Immature natural killer cell (primary cell): ENCODE measurements at places on chromosomes 5 and 9. TPM values are rescaled to one million over a fixed set of nuclear protein-coding genes. Genes with fewer than 3 reads are reported as not detected.

Gene PAPPA
- not detected for polyA plus RNA-seq

DNA sequence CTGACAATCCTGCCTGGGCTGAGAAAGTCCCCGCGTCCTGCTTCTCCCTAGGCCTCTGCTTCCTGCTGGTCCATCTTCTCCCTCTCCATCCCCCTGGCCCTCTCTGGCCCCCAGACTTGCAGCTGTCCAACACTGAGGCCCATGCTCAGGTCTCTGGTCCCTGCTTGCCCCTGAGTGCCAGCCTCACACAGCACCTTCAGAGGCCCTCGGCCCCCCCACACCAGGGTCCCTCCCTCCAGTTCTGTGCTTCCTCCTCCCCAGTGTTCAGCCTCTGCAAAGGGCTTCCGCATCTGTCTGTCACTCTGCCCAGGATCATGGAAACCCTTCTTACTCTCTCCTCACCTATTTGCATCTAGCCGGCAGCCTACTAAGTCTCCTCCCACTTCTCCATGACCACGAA, 62.4 kb upstream of the CTSL start:
- no peak for DNase-seq

GRCh38 chr9:34430843-34431437, 27.4 kb downstream of the FAM219A start:
- no peak for DNase-seq

GRCh38 chr5:123617561-123617960, 105.6 kb downstream of the CSNK1G3 start:
- DNase-seq = no peak

DNA sequence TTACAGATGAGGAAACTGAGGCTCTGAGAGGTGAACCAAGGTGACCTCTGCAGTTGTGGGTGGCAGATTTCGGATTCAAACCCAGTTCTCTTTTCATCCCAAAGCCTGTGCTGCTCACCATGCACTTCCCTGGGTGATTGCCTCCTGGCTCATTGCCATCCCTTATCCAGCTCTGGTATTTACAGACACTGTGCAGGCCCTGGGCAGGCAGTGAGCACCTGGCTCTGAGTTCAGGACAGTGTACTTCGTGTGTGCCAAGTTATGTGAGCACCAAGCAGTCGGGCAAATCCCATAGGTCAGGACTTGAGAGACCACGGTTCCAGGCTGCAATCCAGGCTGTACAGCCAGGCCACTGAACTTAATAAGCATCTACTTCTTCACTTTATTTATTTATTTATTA, 1.4 kb downstream of the LRSAM1 start:
- DNase-seq = no peak

GRCh38 chr9:76336027-76336426, 58.2 kb downstream of the RFK start:
- DNase-seq = no peak

Gene AFAP1L1
- polyA plus RNA-seq = not detected

- DNase-seq = peak; percentile 55
These were observed 146.6 kb downstream of the GAPVD1 start for GRCh38 chr9:125407974-125408900.

DNA sequence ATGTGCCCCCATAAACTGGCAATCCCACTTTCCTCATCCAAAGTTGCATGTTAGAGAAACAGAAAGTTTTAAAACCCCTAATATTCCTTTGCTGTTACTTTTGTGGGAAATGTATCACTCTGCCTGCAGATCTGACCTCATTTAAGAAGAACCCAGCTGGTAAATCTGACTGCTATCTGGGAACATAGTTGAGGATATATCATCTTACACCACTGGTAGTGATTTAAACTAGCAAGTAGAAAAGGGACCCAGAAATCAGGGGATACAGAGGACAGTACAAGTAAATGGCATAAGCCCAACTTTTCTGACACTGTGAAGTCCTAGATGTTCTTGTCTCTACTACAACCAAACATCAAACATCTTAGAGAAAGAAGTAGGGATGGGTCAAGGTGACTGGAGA, 1060.5 kb upstream of the DMAC1 start:
- no peak for DNase-seq

GRCh38 chr9:75039801-75040200, 11.7 kb upstream of the CARNMT1 start:
- no peak for DNase-seq

- peak; percentile 40 for DNase-seq
These were observed 29.5 kb downstream of the HAVCR1 start for GRCh38 chr5:157029457-157029856.

Gene MEGF10
- not detected for polyA plus RNA-seq

- peak; percentile 5 for DNase-seq
These were observed 405.4 kb upstream of the ACTBL2 start for GRCh38 chr5:57887851-57888621.

DNA sequence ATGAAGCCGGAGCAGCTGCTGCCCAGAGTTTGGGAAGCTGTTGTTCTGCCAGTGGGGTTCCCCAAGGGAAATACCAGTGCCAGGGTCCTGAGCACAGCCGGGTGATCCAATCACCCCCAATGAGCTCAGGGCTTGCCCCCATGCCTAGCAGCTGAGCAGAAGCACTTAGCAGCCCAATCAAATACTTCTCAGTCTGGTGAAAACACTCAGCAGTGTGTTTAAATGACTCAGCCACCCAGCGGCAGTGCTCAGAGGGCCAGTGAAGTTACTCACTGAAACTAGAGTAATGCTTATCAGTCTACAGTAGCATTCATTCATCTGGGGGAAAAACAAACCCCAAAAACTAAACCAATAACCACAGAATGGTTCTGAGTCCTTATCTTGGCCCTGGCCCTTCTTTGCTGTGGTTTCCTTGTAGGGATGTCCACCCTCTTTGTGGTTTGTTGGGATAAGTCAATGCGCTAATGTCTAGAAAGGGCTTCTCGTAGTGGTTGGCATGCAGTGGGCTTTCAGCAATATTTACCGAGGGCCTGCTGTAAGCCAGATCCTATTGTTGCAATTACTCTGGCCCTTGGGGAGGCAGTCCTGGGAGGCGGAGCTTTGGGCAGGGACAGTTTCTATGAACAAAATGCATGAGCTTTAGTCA, 43.1 kb downstream of the LHX2 start:
- no peak for DNase-seq

DNA sequence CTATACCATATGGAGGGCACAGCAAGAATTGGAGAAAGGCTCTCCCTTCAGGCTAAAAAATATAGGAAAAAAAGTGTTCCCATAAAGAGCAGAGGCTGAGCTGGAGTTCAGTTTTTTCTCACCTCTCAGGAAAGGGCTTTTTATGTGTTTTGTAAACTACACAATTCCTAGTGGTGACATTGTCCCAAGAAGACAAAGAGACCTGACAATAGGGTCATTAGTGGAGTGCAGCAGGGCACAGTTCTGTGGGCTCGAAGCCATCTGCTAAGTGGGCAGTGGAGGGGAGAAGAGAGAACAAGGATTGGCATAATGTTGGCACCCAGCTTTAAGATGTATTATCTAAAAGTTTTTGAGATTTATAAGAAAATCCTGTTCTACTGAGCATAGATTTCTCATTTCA, 162.5 kb downstream of the HCN1 start:
- DNase-seq = no peak

DNA sequence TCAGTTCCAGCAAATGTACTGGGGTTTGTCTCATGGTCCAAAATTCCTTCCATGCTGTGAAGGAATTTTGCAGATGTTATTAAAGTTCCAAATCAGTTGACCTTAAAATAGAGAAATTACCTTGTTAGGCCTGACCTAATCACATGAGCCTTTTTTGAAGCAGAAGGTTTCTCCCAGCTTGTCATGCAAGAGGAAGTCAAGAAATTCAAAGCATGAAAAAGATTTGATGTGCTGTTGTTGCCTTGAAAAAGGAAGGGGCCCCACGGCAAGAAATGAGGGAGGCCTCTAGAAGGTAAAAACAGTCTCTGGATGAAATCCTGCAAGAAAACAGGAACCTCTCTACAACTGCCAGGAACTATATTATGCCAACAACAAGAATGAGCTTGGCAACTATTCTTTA, 24.2 kb upstream of the HAPLN1 start:
- no peak for DNase-seq

- DNase-seq = no peak
These were observed 37.1 kb downstream of the GLIS3 start for GRCh38 chr9:4262735-4263141.

DNA sequence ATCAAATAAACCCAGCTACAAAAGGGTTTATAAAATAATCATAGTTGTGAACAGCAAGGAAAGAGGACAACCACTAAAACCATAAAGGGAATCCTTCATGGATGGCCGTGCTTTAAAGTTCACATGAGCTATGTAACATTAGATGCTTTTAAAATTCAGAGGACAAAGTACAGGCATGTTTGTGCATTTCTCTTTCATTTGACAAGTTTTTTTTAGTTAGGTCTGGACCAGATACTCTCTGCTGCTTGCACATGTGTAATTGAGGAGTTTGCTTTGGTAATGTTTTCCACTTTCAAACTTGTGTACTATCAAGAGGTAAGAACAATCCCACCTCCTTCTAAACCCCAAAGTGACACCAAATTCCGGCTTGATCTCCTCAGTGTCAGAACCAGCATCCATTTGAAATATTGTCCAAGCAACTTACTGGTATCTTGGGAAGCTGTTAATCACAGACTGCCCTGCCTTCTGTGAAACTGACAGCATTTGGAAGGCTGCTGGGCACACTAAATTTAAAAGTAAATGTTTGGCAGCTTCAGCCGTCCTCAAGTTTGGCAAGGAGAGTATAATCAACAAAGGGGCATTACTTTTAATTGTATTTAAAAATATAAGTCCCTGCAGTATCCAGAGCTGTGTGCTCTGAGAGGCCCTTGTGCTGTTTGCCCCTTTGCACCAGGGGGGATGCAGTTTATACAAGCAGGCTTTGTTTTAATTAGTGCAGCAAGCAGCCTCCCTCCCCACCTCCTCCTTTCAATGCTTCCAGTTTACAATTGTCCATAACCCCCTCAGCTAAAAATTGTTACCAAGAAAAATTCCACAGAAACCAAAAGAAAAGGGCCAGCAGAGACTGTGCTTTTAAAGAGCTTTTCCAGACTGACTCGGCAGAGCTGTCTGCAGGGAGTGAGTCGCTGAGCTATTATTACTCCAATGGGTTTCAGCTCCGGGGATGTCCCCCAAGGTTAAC, 328.3 kb upstream of the MPDZ start:
- DNase-seq = no peak

Gene GABRP
- polyA plus RNA-seq = not detected

Gene NUDT2
- 24.3 TPM for polyA plus RNA-seq

GRCh38 chr9:33289936-33290246, 425 bp upstream of the NFX1 start:
- no peak for DNase-seq

Gene PCDHGA11
- 0.11 TPM for polyA plus RNA-seq

DNA sequence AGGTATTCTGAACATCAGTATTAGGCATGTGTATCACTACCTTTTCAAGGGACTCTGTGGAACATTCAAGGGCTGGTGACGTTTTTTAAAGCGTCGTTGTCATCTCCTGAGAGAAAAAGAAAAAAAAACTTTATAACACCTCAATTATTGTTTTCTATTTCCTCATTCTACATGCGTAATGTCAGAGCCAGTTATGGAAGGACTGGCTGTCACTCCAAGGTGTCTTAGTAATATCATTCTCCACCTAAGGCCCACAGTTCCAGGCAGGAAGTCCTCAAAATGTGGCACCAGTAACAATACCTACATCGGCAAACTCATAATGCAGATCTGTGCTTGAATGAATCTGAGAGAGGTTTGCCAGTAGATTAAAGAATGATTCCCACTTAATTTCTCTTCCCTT, 210.2 kb downstream of the SAXO1 start:
- no peak for DNase-seq

- no peak for DNase-seq
These were observed 179.0 kb downstream of the FANCC start for GRCh38 chr9:95138474-95138873.

- no peak for DNase-seq
These were observed 9.1 kb upstream of the ZBTB34 start for GRCh38 chr9:126851286-126851880.

Gene FOXD4L5
- not detected for polyA plus RNA-seq

GRCh38 chr9:4519604-4520003, 29.3 kb downstream of the SLC1A1 start:
- no peak for DNase-seq

Gene RASGRF2
- polyA plus RNA-seq = 3.8 TPM
